SK-N-MC (cell line): ENCODE measurements at places on chromosomes 1 and 21.

DNA sequence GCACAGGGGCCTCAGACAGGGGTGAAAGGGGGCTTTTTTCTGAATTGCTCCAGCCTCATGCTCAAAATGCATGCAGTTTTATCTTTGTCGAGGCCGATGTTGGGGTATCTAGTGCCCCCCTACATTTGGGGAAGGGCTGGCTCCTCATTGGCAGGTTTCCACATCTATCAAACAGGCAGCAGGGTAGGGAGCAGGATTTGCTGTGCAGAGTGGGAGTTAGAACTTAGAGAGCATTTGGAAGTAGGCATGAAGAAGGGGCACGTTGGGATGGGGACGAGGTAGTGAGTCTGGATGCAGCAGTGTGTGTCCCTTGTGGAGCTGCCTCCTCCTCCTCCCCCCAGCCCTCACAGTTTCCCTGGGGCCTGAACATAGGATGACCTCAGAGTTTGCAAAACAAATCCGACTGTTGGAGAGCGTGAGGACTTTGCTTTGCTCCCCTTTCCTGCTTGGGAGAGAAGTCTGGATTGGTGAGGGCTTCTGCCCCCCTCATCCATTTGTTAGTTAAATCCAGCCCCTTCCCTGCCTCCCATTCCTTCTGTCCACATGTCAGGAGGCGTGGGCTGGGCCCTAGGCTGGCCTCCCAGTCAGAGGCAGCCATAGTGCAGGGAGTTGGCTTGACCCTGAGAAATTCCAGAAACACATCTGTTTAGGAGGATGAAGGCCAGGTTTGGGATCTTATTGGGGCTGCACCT lies 36.9 kb upstream of the GPR37L1 start:
- DNase-seq, result no peak

DNA sequence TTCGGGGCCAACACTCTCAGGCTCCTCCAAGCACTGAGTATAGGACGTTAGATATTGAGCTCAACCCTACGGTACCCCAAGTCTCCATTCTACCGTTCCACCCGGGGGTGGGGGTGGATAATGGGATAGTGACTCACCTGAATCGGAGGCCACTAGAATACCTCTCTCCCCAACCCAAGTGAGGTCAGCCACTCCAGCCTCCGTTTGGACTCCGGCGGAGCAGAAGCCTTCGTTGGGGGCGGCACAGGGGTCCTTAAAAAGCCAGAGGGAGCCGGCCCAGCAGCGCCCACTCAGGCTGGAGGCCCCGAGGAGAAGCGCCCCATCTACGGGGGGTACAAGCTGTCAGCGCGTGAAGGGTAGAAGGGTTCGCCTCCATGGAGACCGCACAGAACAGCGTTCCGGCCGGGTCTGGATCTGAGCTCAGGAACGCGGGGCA lies 556 bp downstream of the WDR77 start:
- no peak for DNase-seq

GRCh38 chr1:66282343-66282852 lies 251.6 kb upstream of the SGIP1 start:
- no peak for DNase-seq

DNA sequence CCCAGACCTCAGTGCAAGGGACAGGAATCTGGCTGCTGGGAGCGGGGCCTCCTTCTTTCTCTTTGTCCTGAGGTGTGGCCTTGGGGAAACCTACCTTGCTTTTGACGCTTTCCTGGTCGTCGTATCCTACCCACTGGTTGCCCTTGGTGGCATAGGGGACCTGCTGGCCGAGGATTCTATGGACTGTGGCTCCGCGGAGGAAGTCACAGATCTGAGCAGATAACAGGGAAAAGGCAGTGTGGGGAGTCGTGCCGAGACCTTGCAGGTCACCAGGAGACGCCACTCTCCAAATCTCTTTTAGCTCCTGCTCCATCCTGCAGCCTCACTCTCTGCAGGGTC lies 4.0 kb upstream of the MYBPH start:
- no peak for DNase-seq

DNA sequence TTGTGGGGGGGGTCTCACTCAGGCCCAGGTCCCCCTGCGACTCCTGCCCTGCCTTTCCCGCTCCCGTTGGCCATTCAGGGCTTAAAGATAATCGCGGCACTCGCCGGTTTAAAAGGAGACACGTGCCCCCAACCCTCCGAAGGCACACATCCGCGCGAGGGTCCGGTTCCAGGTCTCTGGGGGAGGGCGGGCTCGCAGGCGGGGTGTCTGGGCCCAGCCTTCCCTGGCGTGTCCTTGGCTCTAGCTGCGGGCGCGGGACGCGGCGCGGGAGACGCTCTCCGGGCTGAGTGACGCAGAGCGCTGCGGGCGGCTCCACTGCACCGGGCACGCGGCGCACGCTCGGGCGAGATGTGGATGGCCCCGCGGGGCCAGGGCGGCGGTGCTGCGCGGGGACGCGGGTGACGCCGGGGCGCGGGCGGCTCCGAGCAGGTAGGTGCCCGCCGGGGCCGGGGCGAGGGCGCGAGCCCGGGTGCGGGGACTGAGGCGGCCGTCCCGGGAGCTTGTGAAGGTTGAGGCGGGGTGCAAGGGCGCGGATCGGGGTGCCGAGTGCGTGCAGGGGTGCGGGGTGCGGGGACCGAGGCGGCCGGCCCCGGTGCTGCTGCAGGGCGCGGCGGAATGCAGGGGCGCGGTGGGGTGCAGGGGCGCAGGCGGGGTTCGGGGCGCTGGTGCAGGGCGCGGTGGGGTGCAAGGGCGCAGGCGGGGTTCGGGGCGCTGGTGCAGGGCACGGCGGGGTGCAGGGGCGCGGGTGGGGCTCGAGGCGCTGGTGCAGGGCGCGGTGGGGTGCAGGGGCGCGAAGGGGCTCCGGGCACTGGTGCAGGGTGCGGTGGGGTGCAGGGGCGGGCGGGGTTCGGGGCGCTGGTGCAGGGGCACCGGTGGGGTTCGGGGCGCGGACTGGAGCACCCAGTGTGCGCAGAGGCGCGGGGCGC lies 3.3 kb upstream of the TRPM2 start:
- no peak for DNase-seq

GRCh38 chr1:204139088-204139487 lies 12.8 kb downstream of the ETNK2 start:
- no peak for DNase-seq

DNA sequence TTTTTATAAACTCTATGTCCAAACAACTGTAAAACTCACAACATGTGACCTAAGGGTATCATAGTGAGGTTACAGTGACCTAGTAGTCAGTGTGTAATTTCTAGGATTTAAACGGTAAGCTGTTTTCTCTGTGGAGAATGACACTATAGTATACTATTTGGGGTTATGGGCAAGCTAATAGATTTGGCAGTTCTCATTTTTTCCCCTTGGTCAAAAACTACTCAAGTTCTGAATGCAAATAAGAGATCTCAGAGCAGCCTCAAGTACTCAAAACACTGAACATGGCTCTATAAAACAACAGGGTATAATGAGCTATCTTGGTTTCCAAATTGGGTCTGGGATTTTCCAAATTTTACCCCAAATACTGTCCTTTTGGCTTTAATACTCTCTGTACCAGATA lies 88.5 kb upstream of the HMCN1 start:
- no peak for DNase-seq

DNA sequence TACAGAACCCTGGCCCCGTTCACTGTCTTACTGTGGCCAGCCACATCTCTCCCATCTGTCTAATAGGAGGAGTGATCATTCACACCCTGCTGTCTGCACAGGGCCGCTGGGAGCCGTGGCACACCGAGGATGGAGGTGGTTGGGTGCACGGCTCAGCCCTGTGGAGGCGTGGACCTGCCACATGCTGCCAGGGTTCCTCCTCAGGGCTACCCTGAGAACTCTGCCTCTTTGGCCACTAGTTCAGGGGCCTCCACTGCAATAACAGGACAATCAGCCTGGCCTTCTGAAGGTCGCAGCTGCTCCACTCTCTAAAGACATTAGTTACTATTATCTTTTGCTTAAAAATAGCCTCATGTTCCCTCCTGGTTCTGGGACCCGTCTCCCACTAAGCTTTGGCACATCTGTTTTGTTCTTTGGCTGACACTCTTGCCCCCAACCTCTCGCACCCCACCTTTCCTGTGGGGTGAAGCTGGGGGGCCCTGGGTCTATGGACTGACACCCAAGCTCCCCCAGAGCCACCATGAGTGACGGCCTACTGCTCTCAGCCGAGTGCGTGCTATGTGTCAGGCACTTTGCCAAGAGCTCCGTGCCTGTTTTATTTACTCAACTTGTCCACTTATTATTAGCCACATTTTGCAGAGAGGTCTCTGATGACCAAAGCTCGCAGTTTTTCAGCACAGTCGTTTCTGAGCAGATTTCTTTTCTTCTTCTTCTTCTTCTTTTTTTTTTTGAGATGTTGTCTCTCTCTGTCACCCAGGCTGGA lies 66.3 kb downstream of the ARHGEF10L start:
- no peak for DNase-seq

GRCh38 chr1:183761871-183762270 lies 43.0 kb upstream of the RGL1 start:
- DNase-seq, result no peak

DNA sequence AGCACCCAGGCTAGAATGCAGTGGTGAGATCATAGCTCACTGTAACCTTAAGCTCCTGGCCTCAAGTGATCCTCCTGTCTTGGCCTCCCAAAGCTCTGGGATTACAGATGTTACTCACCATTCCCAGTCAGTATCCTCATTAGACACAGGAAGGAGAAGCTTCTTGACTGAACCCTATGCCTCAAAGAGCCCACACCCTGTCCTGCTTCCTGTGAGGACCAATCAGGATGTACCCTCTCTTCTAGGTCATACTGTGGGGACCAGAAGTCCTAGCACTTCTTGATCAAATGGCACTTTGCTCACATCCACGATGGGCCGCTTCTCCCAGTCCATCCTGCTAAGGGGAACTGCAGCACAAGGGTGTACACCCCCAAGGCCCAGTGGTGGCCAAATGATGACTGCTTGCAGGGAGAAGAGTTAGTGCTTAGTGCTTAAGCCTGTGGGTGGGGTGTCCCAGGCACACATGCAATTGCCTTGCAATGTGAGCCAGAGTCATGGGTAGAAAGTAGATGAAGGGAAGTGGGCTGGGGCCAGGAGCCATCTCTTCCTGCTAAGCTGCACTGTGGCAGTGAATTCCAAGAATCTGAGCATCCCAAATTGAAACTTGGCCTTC lies 9.8 kb downstream of the CD34 start:
- no peak for DNase-seq

DNA sequence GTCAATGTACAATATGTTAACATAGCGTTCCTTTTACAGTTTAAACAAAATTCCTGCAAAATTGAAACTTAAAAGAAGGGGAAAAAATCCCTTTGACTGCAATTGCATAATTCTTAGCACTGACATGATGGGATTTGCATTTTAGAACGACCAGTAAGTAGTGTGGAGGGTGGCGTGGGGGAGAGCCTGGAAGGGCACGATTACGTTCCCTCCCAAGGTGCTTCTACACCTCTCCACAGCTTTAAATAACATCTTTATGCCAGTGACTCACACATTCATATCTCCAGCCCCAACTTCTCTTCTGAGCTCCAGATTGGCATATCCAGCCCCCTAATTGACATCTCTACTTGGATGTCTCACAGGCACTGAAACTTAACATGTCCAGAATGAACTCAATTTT lies 64.3 kb downstream of the OLFML3 start:
- DNase-seq, result no peak

DNA sequence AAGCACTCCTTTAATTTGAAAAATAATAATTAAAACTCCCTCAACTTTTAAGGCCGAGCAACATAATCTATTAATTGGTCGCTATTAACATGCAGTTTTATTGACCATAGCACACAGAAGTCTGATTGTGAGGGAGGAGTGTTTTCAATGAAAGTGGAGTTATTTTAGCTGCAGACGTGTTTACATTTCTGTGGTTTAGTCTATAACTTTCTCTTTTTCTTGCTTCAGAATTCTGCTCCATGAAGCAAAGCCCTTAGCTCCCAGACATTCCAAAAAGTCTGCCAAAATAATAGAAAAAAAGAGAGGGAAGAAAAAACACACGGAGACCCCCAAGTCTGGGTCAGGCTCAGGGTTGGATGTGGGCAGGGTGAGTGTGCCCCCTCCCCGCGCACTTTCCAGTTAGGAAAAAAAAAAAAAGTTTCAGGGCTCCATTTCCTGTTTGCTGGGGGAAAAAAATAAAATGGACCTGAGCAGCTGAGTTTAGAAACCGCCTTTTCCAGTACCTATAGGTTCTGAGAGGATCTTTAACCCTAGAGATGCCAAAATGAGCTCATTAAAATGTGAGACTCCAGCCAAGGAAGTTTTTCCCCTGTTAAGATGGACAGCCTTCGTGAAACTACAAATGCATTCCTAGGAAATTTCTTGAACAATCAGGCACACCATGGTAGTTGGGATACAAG lies 143.7 kb upstream of the ETS2 start:
- no peak for DNase-seq

DNA sequence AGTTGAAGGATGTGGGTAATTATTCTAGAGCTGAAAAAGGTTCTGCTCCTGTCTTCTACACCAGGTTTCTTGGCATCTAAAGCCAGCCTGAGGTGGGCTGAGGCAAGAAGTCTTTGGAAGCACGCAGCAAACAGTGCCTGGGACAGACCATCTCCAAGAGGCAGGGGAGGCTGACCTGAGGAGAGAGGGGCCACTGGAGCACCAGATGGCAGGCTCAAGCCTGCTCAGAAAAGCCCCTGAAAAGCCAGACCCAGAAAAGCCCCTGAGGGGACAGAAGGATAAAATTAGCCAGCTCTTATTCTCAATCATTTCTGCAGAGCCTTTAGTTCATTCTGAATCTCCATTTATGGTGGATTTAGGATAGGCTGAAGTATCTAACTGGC lies 17.1 kb downstream of the FCRL4 start:
- no peak for DNase-seq

DNA sequence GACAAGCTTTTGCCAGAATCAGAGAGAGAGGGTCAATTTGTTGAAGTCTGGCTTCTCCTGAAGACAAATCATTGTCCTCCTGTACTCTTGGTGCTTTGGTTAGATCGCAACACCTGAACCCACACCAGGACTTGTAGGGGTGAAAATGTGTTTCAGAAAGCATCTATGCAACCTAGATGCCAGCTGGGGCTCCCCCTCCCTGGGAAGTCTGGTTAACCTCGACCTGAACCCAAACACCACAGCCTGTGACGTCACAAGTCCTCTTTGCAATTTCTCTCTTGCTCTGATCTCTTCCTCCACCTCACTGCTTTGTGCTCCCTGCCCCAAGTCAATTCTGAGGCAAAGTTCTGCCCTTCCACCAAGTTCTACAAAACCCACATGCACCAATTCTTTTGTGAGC lies 42.8 kb upstream of the USP24 start:
- no peak for DNase-seq
